Coronary artery (tissue), 2 donors: ENCODE measurements at places on chromosomes 12 and 14.

DNA sequence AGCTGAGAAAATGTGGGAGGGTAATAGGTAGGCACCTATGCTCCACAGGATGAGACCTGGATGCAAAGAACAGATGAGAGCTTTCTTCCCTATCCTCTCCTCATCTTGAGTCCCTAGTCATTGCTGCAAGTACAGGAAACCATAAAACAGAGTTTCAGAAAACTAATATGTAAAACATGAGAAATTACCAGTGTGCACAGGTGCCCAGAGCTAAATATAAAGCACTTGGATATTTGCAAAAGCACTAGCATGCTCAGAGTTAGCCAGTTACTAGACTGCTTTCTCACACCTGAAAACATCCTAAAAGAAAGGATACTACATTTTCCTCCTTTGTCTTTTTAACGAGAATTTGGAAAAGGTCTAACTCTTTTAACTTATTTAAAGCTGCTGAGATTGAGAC lies 324.3 kb downstream of the DAD1 start:
- DNase-seq, result no peak

- DNase-seq, result no peak
These were observed 26.3 kb downstream of the LDHB start for GRCh38 chr12:21631367-21631766.

GRCh38 chr14:36818794-36819384 lies 157.2 kb downstream of the PAX9 start:
- no peak for DNase-seq

DNA sequence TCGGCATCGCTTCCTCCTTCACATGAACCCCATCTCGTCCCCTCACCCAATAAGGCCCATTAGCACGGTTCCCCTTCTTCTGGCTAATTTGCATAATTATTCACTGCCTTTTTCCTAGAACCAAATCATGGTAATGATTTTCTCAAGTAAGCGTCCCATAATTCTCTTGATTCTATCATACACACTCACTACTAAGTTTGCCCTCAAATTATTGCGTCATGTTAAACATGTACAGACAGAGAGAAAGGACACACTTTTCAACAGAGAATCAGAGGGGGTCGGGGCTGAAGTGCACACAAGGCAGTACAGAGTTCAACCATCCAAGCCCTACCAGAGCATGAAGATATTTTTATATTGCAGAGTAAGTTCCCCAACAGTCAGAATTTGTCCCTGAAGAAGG lies 256.6 kb downstream of the FOXN3 start:
- no peak for DNase-seq

DNA sequence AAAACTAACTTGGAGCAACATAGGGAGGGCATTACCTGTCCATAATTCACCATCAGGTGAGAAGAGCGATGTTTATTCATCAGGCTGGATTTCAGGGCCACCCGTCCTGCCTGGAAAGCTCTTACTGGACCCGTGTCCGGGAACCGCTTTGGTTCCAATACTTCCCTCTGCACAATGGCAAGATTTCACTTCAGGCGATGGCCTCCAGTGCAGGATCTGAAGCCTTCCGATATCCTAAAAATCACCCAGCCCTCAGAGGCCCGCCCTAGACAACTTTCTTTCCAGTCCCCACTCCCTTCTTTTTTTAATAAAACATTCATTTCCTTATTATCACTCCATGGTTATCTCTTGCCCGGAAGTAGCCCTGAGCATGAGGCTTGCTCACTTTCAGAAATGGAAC lies 92.5 kb downstream of the BCL11B start:
- DNase-seq, result no peak
